ENCODE measurements at places on chromosomes 6 and 20.

DNA sequence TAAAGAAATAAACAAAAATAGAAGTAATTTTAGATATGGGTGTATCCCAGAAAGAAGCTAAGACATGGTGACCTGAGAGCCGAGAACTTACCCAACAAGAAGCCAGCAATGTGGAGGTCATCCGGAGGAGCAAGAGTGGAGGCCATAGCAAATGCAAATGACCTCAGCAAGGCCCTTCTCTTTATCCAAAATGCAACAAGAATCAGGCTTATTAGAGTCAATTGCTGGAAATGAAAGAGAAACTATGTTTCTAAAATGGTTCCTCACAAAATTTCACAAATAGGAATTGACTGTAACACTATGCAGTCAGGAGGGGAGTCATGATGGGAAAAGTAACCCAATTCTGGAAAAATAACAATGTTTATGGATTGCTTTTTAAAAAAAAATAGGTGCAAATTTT, 90.4 kb downstream of the TNFAIP3 start:
- no peak for DNase-seq

GRCh38 chr6:68040780-68041179, 594.3 kb upstream of the ADGRB3 start:
- DNase-seq, result no peak

DNA sequence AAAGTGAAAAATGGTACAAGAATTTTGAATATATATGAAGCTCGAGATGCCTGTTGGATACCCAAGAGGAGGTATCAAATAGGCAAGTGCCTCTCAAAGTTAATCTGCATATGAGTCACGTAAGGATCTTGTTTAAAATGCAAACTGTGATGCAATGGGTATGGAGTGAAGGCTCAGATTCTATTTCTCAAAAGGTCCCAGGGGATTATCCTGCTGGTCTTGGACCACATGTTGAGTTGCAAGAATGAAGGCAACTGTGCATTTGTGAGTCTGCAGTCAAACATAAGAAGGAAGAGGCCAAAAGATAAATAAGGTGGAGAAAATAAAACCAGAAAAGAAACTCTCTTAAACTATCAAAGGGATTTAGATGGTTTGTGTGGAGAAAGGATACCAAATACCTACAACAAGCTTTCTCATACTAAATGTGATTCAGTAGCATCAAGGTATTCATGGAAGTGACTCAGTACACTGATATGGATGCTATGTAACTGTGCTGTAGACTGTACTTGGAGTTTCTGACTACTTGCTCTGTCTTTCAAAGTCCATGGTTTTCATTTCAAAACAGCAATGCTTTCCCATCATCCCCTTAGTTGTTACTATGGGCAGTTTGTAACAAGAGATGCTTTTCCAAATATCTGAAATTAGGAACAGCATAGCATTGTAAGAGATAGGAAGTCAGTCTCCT, 106.3 kb downstream of the GFRAL start:
- no peak for DNase-seq

- no peak for DNase-seq
Observed at GRCh38 chr6:13712599-13712898, 914 bp upstream of the RANBP9 start.

GRCh38 chr20:24004471-24004870, 15.9 kb upstream of the GGTLC1 start:
- DNase-seq, result no peak

GRCh38 chr6:17224056-17224455, 57.1 kb upstream of the RBM24 start:
- DNase-seq, result no peak

GRCh38 chr20:1526896-1527295, 30.6 kb downstream of the SIRPD start:
- no peak for DNase-seq

DNA sequence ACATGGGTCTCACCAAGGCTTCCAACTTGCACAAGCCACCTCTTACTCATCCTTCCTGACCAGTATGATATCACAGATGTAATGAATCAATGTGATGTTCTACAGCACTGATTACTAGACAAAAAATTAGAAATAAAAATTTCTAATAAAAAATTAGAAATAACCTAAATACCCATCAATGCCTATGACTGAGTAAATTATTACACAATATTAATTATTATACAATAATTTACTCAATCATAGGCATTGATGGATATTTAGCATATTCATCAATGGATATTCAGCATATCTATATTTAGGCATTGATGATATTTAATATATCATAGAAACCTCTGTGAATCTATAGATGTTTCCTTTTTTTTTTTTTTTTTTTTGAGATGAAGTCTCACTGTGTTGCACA, 43.2 kb upstream of the MBOAT1 start:
- no peak for DNase-seq

DNA sequence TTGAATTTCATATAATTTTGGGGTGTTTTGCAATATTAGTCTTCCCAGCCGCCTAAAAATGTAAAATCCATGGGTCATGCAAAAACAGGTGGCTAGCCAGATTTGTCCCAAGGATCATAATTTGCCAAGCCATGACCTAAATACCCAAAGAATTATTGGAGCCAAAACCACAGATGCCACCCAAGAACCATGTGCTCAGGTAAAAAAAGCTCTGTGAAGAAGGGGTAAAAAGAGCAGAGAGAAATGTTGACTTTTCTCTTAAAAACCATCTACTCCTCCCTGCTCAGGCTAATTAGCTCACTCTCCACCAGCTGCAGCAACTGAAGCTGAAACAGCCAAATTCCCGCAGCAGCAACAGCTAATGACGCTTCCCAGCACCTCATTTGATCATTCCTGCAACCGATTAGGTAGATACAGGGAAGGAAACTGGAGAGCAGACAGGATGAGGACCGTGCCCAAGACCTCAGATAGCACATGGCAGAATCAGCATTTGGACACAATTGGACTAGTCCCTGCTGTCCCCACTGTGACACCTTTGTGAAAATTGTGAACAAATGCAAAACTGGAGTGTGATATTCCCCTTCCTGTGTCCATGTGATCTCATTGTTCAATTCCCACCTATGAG, 107.9 kb upstream of the NXT1 start:
- DNase-seq, result no peak

DNA sequence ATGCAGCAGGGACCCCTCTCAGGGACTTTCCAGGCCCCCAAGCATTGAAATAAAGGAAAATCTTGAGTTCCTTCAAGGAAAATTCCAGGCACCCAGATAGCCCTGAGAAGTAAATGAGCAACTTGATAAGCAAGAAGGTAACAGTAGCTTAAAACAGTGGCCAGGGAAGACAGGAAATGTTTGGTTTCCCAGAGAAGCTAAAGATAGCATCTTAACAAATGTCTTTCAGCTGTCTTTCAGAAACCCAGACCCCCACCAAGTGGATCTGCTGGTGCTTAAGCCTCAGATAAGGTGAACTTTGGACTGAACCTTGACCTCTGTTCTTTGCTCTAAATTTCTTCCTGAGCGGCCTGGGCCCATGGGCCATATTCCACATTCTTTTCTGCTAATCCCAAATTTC, 117.8 kb upstream of the CST7 start:
- no peak for DNase-seq

GRCh38 chr6:149389509-149390297, 10.4 kb upstream of the SUMO4 start:
- DNase-seq, result no peak

DNA sequence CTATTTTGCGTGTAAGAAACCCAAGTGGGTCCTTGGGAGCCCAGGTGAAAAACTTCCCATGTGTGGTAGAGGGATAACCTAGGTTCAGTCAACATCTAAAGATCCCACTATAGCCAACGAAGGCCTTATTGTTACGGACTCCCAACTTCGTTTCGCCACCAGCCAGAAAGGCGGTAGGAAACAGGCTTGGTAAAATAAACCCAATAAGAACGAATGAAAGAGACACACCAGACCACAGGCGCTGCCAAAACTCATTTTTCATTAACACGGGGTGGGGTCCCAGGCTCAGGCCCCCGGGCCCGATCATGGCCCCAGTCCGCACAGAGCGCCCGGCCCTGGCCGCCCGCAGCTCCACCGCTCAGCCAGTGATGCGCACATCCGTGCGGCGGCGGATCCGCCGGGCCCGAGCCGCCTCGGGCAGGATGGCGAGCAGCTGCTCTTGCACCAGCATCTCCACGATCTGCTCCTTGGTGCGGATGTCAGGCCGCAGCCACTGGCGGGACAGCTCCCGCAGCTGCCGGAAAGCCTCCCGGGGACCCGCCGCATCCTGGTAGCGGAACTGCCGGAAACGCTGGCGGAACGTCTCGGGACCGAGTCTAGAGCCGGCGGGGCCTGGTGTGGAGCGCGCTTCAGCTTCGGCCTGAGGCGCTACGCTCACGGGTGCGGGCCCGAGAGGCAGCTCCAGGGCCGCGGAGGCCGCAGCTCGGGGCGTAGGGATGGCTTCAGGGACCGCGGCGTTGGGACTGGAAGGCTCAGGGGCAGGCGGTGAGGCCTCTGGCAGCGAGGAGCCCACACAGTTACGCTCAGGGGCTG, 709 bp downstream of the SCAND1 start:
- DNase-seq, result no peak

- no peak for DNase-seq
Observed at GRCh38 chr6:148779142-148779562, 32.3 kb downstream of the UST start.

GRCh38 chr6:1780251-1780867, 170.6 kb downstream of the FOXC1 start:
- DNase-seq, result no peak

DNA sequence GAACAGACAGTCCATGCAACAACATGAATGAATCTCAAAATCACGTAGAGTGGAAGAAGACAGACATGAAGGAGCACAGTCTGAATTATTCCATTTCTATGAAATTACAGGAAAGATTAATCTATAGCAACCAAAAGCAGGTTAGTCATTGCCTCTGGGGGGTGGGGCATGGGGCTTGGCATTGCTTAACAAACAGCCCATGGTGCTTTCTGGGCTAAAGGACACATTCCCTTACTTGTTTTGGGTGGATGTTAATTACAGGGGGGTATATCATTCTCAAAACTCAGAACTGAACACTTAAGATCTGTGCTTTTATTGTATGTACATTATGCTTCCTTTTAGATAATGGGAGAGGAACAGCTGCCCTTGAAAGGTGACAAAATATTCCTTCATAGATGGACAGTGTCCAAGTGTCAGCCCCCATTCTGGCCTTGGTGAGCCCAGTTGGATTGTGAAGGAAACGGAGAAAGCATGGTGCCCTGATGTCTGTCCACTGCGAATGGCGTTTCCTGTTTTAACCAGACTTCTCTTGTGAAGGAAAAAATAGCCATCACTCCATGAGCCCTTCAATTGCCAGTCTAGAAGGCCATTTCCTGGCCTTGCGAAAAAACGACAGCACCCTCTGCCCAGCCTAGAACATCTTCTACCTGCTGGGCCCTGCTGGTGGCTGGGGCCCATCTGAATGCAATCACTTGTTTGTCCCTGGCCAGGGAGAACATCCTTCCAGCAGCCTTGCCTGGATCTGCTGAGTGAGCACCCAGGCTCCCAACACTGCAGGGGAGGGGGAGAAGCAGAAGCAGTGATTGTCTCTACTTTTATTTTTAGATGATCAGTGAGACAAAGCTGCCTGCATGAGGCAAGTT, 179.7 kb downstream of the BCAS1 start:
- DNase-seq, result no peak

GRCh38 chr6:10194816-10195672, 219.8 kb downstream of the TFAP2A start:
- DNase-seq, result no peak

DNA sequence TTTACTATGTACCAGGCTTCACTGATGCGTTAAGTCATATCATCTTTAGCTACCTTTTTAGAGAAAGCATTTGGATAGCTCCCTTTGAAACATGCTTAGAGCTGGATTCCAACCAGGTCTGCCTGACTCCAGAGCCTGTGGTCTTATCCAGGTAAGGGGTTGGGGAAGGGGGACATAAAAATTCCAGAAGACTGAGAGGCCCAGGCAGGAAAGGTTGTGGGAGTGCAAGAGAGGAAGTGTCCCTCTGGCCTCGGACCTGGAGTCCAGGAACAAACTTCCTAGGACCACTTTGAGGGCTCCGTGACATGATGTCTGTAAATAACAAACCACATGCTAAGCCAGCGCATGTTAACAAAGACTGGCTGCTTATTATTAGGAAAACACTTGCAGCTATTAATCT, 163.0 kb upstream of the KCNG1 start:
- DNase-seq, result no peak

DNA sequence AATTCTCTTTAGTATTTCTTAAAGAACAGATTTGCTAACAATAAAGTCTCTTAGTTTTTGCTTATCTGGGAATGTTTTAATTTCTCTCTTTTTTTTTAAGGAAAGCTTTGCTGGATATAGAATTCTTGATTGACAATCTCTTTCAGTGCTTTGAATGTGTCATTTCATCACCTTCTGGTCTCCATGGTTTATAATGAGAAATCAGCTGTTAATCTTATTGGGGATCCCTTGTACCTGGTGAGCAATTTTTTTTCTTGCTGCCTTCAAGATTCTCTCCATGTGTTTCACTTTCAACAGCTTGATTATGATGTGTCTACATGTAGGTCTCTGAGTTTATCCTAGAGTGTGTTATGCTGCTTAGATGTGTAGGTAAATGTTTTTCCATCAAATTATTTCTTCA, 16.4 kb upstream of the PSMF1 start:
- DNase-seq, result no peak

GRCh38 chr20:44532981-44533331, 11.1 kb upstream of the SERINC3 start:
- no peak for DNase-seq

GRCh38 chr20:24445510-24446170, 23.8 kb upstream of the SYNDIG1 start:
- DNase-seq, result no peak

- DNase-seq, result no peak
Observed at GRCh38 chr6:110512991-110513390, 36.6 kb upstream of the SLC22A16 start.

- DNase-seq, result no peak
Observed at GRCh38 chr20:44080064-44080463, 106.9 kb downstream of the JPH2 start.

DNA sequence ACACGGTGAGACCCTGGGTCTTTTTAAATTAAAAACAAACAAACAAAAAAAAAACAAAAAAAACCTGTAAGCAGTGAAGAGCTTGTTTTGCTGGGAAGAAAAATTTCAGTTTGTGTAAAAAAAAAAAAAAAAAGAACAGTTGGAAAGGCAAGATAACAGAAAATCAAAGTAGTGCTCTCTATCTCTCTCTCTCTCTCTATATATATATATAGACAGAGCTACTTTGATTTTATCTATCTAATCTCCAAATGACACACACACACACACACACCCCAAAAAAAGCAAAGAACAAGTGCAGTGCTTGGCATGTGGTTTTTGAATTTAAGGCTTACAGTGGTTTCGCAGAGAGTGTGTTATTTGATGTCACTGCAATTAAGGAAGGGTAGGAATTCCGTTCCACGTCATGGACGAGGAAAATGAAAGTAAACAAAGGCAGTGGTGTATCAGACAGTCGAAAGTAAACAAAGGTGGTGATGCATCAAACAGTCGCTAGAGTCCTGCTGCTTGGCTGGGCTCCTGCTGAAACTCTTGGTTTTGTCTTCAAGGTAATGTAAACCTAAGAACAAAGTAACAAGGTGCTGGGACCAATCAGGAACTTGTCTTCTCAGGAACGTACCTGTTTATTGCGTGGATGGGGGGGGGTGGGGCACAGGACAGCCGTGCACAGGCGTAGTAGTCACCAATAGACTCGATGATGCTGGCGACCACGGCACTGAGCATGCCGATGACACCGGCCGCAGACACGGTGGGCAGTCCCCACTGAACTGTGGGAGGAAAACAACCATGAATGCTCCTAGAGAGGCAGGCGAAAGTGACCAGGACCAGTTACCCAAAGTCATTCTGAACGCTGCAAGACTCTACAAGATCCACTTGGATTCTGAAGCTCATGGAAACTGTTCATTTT, 131.8 kb downstream of the SLC23A2 start:
- no peak for DNase-seq
